ENCODE measurements at places on chromosomes 5 and 9.

DNA sequence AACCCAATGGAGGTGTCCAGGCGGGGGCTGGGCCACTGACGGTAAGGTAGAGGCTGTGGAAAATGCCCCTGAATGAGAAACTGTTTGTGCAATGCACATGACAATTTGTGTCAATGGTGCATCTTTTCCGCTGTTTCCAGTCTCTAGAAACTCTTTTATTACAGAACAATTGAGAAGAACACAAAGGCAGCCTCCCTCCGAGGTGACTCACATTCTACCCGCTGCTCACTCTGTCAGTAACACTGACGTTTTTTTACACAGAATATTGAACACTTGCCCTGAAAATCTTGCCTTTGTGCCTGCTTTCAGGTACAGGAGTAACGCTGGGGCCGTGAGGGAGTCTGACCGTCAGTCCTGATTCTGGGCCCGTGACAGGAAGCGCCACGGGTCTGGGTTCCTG is 11.7 kb upstream of the TENT4A start:
- DNase-seq: no peak

DNA sequence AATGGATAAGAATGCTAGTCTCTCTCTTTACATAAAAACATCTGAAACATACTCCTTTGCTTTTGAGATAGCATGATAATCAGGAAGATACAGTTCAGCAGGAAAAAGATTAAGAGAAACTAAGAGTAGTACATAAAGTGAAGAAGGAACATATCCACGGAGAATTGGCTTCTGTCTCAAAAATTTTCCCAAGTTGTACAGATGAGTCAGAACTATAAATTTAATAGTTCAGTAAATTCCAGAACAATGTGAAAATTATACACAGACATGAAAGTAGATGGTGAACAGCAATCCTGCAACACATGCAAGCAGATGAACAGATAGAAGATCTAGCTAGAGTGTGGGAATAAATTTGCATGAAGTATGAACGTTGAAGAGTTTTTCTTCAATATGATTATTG is 691.4 kb upstream of the RIOK2 start:
- no peak for DNase-seq

DNA sequence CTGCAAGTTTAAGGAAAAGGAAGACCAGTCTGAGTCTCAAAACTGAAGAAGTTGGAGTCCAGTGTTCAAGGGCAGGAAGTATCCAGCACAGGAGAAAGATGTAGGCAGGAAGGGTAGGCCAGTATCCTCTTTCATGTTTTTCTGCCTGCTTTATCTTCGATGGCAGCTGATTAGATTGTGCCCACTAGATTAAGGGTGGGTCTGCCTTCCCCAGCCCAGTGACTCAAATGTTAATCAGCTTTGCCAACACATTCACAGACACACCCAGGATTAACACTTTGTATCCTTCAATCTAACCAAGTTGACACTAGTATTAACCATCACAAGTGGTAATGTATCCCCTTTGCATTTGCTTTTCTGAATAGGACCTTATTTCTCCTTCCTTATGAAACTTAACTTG is 535.9 kb upstream of the FTMT start:
- DNase-seq: no peak

- DNase-seq: no peak
Observed at GRCh38 chr9:132776891-132777290, 101.2 kb downstream of the AK8 start.

DNA sequence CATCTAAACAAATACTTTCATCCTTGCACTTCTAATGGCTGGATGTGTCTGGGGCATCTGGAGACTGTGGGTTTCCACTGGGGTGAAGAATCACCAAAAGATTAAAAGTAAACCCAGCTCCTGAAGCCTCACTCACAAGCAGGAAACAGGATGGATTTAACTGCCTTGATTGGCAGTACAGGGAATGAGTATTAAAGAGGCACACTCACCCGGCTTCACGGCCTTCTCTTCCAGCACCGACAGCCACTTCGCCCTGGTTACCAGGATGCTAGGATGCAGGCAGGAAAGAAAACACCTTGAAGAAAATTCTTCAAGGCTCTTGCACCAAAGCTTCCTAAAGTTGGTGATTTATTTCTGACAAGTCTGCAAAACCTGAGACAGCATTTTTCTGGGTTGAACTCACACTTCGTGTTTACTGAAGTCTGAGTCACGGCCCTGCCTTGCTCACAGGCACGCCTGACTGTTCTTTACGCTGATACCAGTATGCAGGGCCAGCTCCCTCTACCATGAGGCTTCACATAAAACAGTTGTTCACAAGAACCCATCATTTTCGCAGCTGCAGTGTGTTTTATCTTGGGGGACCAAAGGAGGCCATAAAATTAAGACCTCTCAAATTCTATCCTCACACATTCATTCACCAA is 56.5 kb upstream of the ZNF354A start:
- peak; percentile 27 for DNase-seq

- DNase-seq: no peak
Observed at GRCh38 chr5:26579712-26580111, 458.7 kb downstream of the CDH9 start.

DNA sequence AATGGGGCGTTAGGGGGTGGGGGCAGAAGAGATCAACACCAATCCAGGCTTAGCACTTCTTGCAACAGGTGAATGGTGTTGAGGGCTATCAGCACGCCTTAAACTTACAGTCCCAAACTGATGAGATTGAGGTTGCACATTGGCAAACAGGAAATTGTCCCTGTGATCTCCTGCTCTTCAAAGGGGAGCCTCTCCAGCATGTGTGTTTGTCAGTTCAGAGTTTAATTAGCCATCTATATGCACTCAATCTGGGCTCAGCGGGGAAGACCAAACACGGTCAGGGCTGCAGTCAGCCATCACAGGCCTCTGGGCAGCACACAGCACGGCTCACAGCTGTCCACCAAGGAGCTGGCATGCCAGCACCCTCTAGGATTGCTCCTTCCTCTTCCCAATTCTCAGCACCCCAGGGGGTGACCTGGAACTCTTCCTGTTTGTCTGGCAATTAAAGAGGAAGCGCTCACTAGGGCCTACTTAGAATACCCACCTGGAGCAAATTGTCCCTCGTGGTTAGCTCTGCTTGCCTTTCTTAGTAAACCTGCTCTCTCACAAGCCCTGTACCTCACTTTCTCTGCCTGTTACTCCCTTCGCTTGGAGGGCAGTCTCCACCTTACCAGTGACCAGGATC is 217.4 kb downstream of the SLIT3 start:
- DNase-seq: no peak

DNA sequence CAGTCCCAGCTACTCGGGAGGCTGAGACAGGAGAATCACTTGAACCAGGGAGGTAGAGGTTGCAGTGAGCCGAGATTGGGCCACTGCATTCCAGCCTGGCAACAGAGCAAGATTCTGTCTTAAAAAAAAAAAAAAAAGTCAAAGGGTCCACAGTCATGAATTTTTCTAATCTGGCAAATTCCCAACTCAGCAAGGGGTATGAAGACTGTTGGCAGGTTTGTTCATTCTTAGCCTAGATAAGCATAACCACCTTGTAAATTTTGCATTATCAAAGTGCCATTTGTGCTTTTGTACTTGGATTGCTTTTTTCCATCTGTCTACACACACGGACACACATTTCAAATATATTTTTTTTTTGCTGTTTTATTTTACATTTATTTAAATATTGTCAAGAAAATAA is 299.8 kb upstream of the NUDT12 start:
- DNase-seq: no peak

GRCh38 chr9:93590609-93591234 is 14.3 kb downstream of the PHF2 start:
- DNase-seq: peak; percentile 20

- no peak for DNase-seq
Observed at GRCh38 chr5:157161996-157162395, 4.1 kb downstream of the GARIN3 start.

GRCh38 chr5:134576386-134577021 is 51.0 kb downstream of the JADE2 start:
- peak; percentile 63 for DNase-seq

GRCh38 chr9:122192261-122192875 is 32.7 kb downstream of the MORN5 start:
- DNase-seq: no peak

- DNase-seq: peak; percentile 72
Observed at GRCh38 chr9:93682155-93682968, 106.0 kb downstream of the PHF2 start.

DNA sequence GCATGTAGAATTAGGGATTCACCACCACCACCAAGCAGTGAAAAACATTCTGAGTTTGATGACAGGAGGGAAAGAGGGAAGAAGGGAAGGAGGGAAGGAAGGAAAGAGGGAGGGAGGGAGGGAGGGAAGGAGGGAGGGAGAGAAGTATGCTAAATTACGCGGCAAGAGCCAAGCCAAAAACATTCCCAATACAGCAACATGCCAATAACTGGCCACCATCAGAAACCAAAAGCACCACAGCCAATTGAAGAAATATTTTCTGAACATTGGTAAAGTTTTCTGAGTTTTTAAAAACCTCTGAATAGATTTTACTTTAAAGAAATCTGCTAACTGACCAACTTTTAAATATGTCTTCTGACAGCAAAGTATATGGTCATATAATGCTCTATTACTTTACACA is 36.0 kb downstream of the FNIP1 start:
- no peak for DNase-seq

- DNase-seq: no peak
Observed at GRCh38 chr9:126366366-126367011, 39.9 kb downstream of the MVB12B start.

GRCh38 chr5:140073296-140073695 is 30.2 kb upstream of the NRG2 start:
- no peak for DNase-seq

- no peak for DNase-seq
Observed at GRCh38 chr5:66002415-66002814, 76.0 kb downstream of the ERBIN start.

DNA sequence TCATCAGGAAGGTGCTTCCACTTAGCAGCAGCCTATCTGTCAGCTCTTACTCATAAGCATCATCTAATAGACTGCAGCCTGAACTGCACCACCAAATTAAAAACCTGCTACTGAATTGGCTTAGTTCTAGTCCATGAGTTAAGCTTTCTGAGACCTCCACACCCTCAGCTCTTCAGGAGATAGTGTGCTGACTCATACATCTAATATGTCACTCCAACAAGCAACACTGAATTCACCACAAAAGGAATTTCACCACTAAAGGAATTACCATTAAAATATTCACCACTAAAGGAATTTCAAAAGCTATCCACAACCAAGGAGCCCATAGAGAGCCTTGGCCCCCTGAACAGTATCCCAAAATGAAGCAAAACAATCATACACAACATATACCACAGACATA is 418.5 kb upstream of the RORB start:
- DNase-seq: no peak

- DNase-seq: no peak
Observed at GRCh38 chr9:20353524-20353923, 268.8 kb downstream of the MLLT3 start.

DNA sequence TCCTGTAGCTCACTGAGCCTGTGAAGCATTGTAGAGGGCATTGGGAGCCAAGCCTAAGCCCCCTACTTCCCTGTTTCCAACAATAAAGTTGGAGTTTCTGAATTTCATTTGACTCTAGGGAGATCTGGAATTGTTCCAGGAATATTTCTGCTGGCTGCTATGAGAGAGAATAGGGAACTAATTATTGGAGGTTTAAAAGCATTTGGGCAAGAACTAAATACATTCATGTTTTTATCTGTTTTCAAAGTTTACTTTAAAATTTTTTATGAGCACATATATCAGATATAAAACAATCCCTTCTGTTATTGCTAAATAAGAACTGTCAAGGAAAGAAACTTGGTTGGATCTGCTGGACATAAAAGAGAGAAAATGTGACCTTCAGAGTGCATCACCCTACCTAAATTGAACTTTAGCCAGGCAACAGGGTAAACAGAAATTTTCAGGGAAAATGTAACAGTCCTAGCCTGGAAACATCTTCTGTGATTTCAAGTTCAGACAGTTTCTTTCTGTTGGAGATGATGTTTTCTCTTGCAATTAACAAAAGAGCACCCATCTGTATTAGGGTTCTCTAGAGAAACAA is 19.3 kb upstream of the LECT2 start:
- no peak for DNase-seq

GRCh38 chr5:142016556-142016955 is 3.7 kb upstream of the GNPDA1 start:
- DNase-seq: no peak

- DNase-seq: no peak
Observed at GRCh38 chr5:154473581-154474283, 4.3 kb downstream of the HAND1 start.

- peak; percentile 74 for DNase-seq
Observed at GRCh38 chr5:683551-684481, 9.3 kb downstream of the TPPP start.

- no peak for DNase-seq
Observed at GRCh38 chr5:96067894-96068614, 106.4 kb upstream of the ELL2 start.

GRCh38 chr5:57298985-57299491 is 125.2 kb downstream of the GPBP1 start:
- no peak for DNase-seq

- DNase-seq: no peak
Observed at GRCh38 chr5:97436405-97436804, 253.4 kb upstream of the RIOK2 start.

GRCh38 chr5:14202462-14202861 is 59.3 kb downstream of the TRIO start:
- DNase-seq: no peak

- DNase-seq: no peak
Observed at GRCh38 chr9:104798209-104798995, 34.5 kb downstream of the NIPSNAP3B start.

DNA sequence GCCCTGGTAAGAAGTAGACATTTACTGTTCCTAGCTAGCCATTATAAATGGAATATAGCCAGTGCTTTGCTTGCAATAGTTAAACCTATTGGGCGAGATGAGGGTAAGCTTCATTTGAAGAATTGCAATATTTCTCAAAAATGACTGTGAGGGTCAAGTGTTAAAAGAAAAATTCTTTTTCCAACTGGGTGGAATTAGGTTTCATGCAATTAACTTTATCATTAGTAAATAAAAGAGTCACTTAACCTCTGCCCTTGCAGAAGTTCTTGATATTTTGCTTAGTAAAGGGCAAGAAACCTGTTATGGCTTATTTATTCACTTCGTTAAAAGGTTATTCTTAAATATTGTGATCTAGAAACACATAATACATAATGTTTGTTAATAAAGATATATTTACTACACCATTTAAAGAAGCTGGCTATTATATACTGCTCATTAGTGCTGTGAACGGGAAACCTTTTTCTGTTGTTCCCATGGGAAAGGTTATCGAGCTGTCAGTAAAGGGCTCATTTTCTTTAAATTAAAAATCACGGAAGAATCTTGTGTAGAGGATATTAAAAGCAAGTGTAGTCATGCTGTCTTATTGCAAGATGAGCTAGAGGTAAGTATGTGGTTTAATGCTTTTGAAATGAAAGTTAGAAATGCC is 370.5 kb downstream of the CSNK1G3 start:
- no peak for DNase-seq

Measured in cardiac septum (tissue), 1 donor.